ENCODE measurements at places on chromosomes 7 and 10.

DNA sequence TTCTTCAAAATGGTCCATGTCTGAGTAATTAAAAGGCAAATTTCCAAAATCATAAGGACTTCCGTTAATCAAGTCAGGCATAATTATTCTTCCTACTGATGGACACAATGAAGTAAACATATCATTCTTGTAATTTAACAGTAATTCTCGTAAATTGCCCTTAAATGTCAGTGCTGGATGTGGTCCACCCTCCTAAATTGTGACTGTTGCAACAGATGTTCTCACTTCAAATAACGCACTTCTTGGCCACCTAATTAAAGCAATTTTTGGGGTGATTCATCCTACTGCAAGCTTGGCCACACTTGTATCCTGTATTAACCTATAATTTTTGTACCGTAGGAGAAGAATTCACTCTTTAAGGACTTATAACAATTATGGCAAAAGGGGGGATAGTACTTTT, 1.9 kb downstream of the COL1A2 start:
- DNase-seq, result no peak

- DNase-seq, result no peak
Measured at GRCh38 chr10:6255548-6256061, 52.9 kb downstream of the PFKFB3 start.

DNA sequence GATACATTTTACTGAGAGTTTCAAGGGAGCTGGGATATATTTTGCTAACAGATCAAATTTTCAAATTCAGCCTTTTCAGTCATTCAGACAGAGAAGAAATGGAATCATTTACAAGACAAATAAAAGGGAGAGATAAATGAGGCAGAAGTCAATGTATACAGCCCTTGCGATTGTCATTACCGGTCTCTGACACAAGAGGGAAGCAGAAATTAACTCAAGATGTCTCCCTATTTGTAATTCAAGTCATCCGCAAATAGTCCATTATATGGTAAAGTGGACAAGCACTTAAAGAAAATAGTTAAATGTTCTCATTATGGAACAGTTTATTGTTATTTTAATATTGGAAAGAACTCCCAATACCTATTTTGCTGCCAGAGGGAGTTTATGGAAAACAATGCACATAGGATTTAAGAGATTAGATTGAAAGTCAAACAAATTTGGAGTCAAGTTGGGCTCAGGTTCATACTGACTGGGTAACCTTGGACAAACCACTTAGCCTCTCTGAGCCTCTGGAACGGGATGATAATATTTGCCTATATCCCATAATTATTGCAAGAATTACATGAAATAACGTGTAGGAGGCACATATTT, 89.3 kb upstream of the PRKCQ start:
- no peak for DNase-seq

- DNase-seq, result no peak
Measured at GRCh38 chr10:104021246-104021645, 54.3 kb downstream of the SLK start.

DNA sequence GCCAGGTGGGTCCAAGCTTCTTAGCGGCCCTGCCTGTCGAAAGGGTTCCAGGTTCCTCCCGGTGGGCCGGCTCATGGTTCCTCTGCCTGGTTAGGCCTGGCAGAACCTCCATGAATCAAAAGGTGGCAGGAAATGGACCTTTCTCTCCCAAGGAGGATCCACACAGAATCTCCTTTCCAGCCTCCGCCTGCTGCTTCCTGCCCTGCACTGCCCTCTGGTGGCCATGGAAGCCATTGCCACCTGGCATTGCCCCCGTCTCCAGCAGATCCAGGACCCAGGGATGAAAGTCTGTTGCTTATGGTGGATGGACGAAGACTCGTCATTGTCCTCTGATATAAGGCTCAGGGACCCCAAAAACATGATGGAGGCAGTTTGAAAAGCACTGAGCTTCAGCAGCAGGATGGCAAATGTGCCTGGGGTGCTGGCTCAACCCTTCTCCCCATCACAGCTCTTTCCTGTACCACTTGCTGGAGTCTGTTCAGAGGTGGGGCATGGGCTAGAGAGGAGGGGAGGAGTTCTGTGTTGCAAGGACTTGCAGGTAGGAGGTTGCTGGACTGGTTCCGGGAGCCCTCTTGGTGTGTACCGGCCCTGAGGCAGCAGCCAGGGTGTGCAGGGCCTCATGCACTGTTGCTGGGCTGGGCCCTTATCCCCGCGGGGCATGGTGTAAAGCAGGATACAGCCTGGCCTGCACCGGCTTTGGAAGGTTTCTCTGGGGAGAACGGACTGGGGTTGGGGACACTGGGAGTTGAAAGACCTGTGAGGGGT, 11.3 kb upstream of the INMT start:
- DNase-seq, result no peak

DNA sequence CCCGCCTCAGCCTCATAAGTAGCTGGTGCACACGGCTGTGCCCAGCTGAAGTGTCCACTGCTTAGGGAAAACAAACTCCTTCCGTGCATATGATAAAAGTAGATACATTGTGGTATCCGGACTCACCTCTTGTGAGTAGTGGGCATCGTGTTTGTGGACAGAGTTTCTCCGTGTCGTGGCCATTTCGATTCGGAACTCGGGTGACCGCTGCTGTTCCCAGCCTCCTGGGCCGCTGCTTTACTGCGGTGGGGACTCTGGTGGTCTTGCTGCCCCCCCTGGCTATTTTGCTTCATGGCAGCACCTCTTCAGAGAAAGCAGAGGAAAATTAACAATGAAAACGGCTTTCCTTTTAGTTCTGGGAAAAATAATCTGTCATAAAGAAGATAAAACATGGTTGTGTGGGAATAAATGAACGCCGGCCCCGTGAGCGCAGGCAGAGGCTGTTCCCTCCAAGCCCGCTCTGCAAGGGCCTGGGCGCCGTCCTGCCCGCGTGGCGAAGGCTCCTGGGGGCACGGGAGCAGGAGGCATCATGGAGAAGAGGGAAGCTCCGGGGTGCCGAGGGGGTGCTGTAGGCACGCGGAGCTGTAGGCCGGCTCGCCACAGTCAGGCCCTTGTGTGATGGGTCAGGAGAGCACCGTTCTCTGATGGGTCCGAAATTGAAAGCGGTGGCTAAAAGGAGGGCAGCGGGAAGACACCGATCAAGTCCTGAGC, 107.4 kb downstream of the ACTR3B start:
- DNase-seq, result no peak

DNA sequence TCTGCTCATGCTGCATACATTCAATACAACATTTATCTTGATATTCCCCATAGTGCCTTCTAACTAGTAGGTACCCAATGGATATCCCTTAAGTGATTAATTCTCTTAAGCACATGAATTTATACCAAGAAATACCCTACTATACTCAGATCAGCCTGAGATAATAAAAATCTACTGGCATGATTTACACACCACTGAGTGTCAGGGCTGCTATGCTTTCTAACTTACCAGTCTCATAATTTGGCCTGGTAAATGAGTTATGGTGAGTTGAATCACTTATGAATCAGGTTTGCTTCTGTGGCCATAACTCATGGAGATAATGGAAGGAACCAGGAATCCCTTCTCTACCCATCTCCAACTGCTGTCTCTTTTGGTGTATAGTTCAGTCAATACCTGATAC, 122.8 kb downstream of the THSD7A start:
- DNase-seq, result no peak

DNA sequence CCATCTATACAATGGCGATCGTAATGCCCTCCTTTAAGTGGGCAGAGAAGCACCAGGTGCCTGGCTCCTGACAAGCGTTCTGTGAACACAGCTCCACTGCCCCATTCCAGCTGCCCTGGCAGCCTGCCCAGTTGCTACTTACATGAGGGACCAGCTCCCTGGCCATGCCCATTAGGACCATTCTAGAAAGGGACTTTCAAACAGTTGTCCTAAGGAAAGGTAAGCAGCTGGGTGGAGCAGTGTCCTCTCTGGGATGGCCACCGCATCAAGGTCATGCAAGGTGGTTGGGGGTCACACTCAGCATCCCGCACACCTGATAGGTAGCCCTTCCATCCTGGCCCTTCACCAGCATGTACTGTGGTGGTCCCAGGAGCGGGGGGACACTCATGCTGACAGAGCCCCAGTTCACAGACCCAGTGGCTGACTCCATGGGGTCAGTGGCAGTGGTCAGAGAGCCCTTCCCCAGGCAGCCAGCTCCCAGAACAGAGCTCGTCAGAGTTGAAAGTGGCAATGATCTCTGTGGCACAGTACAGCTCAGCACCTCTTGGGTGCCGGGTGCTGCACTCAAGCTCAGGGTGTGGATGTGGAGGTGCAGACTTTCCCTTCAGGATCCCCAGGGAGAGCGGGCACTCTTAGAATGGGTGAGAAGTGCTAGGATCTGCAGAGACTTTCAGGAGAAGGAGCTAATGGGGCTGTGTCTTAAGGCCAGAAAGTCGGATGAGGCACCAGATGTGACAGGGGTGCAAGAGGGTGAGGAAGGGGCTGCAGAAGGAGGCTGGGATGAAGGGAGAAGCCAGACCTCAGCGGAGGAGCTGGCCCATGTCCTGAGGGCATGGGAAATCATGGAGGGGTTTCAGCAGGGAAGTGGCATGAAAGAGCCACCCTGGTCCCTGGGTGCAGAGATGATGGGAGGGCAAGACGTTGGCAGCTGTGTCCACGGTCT, 10.9 kb downstream of the MMRN2 start:
- DNase-seq, result no peak

DNA sequence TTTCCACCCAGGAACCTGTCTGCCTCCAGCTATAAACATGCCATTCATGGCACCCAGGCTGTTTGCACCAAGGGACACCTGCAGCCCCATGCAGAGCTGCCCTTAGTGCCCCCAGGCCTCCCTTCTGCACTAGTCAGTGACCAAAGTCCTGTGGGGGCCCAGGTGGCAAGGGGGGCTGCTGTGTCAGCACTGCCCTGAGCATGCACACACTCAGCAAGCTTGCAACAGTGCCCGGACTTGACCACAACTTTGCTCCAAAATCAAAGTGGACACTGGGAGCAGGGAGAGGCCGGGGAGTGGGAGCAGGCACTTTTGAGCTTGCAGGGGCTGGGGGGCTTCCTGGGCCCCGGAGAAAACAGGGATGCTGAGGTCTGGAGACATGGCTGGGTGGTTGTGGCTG, 192.9 kb upstream of the MBL2 start:
- no peak for DNase-seq

- DNase-seq, result no peak
Measured at GRCh38 chr10:118339111-118339510, 3.0 kb downstream of the FAM204A start.

DNA sequence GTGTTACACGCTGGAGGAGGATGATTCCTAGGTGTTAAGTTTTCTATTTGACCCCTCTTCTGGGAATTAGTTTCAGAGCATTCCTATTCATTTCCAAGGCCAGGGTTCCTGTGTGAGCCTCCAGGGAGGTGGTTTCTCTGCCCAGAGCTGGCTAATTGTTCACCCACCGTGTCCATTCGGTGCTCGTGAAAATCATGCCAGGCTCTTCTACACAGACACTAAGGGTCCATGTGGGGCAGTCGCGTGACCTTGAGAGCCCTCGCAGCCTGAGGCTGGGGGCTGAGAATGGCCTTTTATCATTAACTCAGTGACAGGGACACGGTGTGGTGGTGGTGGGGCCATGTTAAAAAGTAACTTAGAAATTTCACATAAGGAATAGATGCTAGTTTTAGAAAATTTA, 83.7 kb downstream of the EMX2 start:
- no peak for DNase-seq

GRCh38 chr7:112292162-112292561, 85.7 kb downstream of the ZNF277 start:
- DNase-seq, result no peak

GRCh38 chr10:6300106-6300783, 97.5 kb downstream of the PFKFB3 start:
- DNase-seq, result no peak

GRCh38 chr10:95881316-95881715, 26.5 kb upstream of the CC2D2B start:
- DNase-seq, result no peak

GRCh38 chr10:9068003-9068402, 1013.5 kb downstream of the GATA3 start:
- no peak for DNase-seq

DNA sequence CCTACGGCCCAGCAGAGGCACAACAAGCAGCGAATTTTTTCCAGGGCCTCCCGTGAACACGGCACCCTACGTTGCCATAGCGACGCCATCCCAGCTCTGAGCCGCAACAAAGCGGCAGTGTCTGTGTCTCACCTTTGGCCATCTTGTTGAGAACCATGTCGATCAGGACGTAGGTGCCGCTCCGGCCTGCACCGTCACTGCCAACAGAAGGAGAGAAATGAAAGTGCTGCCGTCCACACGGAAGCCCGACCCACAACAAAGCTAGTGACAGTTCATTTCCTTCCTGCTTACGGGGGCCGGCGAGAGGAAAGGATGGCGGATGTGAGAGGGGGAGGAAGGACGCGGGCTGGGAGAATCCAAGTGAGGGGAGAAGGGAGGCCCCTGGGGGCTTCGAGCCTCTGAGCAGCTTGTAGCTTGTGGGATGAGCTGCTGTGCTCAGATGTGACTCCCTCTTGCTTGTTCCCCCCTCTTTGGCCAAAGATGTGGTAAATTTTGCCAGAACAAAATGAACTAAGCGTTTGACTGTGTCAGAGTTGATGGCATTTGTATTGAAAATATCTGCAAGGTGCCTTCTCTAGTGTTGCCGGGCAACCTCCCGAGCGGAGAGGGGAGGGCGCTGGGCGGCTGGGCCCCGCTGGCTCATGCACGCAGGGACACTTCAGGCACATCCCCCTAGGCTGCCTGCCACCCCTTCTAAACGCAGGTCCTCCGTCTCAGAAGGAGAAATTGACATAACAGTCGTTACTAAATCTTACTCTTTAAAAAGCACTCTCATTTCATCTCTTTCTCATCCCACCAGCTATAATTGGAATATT, 232.2 kb downstream of the DNAJB6 start:
- no peak for DNase-seq

GRCh38 chr7:120856621-120857352, 1.2 kb downstream of the TSPAN12 start:
- DNase-seq, result no peak

DNA sequence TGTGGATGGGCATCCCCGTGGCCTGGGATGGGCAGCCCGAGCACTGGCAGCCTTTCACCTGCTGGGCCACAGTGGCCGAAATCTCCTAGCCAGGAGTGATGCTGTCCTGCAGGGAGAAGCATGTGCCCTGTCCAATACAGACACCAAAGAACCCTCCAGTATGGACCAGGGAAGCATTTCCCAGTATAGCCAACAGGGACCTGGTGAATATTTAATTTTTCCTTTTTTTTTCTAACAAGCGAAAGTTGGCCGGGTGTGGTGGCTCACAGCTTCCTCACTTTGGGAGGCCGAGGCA, 11.0 kb downstream of the IMPDH1 start:
- DNase-seq, result no peak

DNA sequence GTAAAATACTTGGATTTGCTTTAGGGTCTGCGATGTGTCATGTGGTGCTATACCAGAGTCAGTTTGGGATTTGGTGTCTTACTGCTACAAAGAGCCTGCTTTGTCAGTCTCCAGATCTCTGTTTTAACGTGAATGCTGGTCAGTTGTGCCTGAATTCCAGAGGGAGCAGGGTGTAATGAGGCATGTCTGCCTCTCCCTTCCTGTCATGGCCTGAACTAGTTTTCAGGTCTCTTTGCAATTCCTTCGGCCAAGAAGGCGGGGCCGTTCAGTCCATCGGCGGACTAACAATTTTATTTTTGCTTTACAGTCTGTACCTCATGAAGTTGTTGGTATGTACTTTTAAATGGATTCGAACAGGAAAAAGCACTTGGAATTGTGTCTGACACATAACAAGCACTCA, 465.1 kb upstream of the ADARB2 start:
- DNase-seq, result no peak

- no peak for DNase-seq
Measured at GRCh38 chr7:20241194-20241910, 24.2 kb upstream of the MACC1 start.
